ENCODE measurements at places on chromosomes 13 and 19.

DNA sequence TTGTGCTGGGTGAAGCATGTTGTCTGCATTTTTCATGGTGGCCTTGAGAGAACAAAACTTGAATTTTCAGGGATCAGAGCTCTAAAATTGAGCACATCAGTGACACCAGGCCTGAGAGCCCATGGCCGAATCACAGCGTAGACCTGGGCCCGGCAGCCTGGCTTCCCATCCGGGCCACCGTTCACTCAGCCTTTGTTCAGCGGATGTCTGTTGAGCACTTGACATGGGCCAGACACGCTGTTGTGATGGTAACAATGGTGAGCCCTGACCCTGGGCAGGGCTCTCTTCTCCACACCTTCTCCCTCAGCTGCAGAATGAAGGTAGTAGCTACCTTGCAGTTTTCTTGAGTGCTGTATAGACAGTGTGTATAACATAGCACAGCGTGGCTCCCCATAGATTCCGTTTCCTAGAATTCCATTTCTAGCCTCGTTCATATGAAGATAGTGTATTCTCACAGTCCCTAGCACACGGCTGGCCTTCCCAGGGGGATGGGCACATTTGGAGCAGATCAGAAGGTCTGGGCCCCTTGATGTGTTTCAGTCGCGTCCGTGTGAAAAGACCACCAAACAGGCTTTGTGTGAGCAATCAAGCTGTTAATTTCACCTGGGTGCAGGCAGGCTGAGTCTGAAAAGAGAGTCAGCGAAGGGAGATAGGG, 75.3 kb downstream of the RAB20 start:
- no peaks in the 10 kb centered on the region for H3K27me3 ChIP-seq
- no peaks in the 10 kb centered on the region for H3K4me1 ChIP-seq
- no peak overlapping the region for H3K4me3 ChIP-seq
- H3K27ac ChIP-seq, result no peak overlapping the region

GRCh38 chr19:10286803-10287737, at the start of gene ICAM4:
ICAM4 (plus strand) TSS chr19:10286955; CDS start chr19:10287013, 58 bp downstream.
- peak; percentile 48 for DNase-seq
- H3K4me3 ChIP-seq, result peak within 1 kb of the TSS; percentile 24

- no peaks in the 10 kb centered on the region for H3K36me3 ChIP-seq
- peak overlapping the region; percentile 39 for H3K27ac ChIP-seq
- H3K4me3 ChIP-seq, result no peak overlapping the region
- H3K4me1 ChIP-seq, result no peaks in the 10 kb centered on the region
- DNase-seq, result no peak
- no peaks in the 10 kb centered on the region for H3K27me3 ChIP-seq
Measured at GRCh38 chr13:110168999-110169933, 137.7 kb downstream of the COL4A1 start.

GRCh38 chr13:110323172-110323891, 16.2 kb downstream of the COL4A2 start:
- H3K4me1 ChIP-seq, result peaks cover 64% of the 10 kb centered on the region
- DNase-seq, result no peak
- H3K4me3 ChIP-seq, result no peak overlapping the region
- no peaks in the 10 kb centered on the region for H3K27me3 ChIP-seq

DNA sequence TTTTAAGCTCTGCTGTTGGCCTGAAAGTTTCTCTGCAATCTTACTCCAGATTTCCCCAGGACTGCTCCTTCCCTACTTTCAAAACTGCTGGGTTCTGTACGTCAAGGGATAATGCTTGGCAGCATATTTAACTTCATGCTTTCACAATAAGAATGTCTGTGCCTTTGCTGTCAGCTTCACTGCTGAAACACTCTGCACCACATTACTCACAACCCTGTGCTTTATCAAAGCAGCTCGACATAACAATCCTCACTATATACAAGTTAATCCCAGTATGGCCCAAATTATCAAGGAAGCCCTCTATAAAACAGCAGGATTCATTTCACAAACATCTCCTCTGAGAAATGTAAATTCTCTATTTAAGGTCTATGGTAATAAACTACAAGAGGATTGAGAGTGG, 17.5 kb downstream of the LATS2 start:
- H3K4me1 ChIP-seq, result peaks cover 61% of the 10 kb centered on the region
- H3K27ac ChIP-seq, result peak overlapping the region; percentile 72
- H3K36me3 ChIP-seq, result no peaks in the 10 kb centered on the region
- no peak for DNase-seq
- no peak overlapping the region for H3K4me3 ChIP-seq

Measured in transverse colon (tissue), 4 donors.